Nucleus accumbens (tissue), 56 donors: ENCODE measurements at places on chromosomes 4 and X.

GRCh38 chr4:44056721-44057151 is 391.9 kb downstream of the KCTD8 start:
- DNase-seq, result no peak

DNA sequence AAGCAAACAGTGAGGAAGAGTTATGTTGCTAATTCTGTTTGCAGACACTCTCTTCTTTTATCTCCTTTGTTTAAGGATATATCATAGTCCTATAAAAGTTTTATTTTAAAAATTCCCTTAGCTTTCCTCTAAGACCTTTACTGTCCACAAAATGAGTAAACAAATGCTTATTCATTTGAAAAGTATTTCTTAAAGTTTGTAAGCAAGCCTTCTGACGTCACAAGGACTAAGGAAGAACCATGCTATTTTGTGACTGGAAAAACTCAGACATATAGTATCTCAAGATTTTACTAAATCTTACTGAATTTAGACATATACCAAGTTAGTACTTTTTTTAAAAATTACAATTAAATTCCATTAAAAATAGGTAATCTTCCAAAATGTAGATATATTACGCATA is 5.2 kb upstream of the RBMXL3 start:
- no peak for DNase-seq

DNA sequence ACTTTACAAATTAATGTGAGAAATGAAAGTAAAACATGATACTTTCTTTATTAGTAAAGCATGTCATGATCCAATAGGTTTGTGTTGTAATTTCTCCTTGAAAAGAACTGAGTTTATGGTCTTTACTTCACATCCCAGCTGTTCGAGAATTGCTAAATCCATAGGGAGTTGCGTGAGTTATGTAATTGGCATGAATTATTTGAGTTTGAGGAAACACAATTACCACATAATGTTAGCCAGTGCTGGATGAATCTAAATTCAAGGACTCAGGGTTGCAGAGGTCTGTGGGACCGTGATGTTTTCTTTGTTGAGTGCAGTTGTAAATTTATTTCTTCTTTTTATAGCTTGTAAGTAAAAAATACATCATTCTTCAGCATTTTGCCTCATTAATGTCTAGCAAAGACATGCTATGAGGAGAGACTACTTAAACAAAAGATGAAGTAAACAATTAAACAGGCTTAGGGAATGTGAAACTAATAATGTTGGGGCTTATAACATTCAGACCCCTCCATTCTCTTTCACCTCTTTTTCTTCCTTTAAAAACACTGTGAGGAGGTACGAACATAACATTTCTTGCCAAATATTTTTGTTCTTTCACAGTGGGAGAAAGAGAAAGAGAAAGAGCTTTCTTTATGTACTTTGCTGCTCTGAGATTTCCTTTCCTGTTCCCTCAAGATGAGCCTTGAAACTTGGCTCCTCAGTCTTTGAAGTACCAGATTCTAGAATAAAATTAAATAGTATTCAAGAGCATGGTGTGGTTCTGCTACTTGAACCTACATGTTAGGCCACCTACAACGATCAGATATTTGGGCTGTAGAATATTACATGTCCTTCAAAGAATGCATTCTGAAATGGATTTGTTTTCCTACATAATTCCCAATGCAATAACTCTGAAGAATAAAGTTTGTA is 159.6 kb upstream of the ANK2 start:
- no peak for DNase-seq

- no peak for DNase-seq
These were observed 157.2 kb upstream of the NOCT start for GRCh38 chr4:138858419-138858818.

DNA sequence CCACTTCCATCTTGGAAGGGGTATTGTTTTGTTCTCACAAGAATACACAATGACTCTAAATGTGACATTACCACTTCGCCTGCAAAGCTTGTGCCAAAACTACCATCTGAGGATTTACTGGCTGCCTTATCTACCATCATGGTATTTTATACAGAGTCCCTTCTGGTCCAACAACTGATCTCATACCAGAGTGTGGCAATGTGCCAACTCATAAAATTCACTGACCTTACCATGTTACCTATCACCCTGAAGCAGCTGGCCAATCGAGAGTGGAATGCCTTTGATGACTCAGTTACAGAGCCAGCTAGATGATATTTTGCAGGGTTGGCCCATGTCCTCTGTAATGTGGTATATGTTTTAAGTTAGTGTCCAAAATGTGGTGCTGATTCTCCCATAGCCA is 3.8 kb upstream of the SERPINA7 start:
- DNase-seq, result no peak

- no peak for DNase-seq
These were observed 101.0 kb downstream of the SCD5 start for GRCh38 chr4:82697561-82697960.

- no peak for DNase-seq
These were observed 639 bp upstream of the SORCS2 start for GRCh38 chr4:7191546-7192251.

- DNase-seq, result peak; percentile 25
These were observed 67.5 kb upstream of the CLDN34 start for GRCh38 chrX:9899640-9900111.

GRCh38 chrX:153646620-153647373 is at the start of gene DUSP9:
Gene DUSP9 (plus strand): TSS chrX:153647203. CDS start chrX:153647954, 751 bp downstream.
- DNase-seq, result no peak

DNA sequence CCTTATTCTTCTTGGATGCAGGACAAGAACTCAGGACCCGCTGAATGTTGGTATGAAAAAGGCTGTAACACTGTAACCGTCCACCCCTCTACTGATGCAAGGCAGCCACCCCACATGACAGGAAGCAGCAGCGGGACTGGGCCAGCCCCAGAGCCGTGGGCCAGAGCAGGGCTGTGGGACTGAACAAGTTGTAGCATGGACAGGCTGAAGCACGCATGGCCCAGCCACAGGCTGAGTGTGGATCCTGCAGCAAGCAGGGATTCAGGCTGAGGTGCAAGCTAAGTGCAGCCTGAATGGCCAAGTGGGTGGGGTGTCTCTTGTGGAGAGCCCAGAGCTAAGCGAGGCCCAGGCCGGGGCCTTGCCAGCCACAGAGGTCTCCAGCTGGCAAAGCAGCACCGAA is 632.2 kb downstream of the SPOCK3 start:
- DNase-seq, result no peak

DNA sequence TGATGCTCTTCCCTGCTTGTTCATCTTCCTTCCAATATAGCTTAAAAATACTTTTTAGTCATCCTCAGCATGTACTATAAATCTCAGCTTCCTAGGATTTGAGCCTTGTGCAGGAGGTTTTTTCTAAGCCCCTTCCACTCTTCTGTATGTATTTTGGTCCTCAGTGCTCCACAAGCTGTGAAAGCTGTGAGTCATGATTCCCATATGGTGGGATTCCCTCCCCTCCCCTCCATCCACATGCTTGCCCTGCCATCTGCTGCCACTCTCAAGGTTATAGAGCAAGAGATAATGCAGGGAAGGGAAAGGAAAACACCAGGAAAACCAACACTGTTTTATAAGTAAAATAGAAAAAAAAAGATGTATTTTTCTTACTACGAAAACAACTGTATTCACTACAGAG is 58.5 kb upstream of the AP1S2 start:
- DNase-seq, result no peak

- no peak for DNase-seq
These were observed 32.4 kb downstream of the FGFRL1 start for GRCh38 chr4:1043651-1044468.

DNA sequence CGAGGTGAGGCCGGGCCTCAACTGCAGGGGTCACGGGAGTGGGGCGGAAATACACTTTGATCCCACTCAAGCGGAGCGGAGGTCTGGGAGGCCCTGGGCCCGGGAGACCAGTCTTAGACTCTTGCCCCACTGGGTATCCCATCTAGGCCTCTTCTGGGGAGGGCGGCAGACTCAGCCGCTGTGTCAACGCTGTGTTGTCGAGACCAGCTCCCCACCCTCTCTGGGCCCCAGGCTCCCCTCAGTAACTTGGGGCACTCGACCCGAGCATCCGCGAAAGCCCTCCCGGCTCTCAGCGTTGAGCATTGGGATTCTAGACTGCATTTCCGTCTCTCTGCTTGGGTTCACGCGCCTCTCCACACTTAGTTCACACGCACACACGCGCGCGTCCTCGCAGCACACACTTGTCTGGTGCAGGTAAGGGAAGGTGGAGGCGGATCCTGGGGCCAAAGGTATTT is 1.7 kb downstream of the NKX3-2 start:
- DNase-seq, result no peak

- DNase-seq, result no peak
These were observed 154.5 kb downstream of the GASK1B start for GRCh38 chr4:158018221-158018830.

DNA sequence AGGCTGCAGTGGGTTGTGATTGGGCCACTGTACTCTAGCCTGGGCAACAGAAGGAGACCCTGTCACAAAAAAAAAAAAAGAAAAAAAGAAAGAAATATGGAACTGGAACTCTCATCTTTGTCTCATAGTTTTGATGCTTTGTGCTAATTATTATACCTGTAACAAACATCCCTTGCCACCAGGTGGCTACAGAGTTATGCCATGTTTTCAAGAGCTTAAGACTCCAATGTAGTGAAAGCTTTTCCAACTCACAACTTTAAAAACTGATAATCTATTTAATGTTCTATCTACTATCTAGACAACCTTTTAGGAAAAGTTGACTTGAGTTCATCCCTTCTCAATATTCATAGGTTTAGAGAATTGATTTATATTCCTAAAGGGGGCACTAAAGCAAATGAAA is 42.4 kb downstream of the HTR2C start:
- DNase-seq, result no peak

DNA sequence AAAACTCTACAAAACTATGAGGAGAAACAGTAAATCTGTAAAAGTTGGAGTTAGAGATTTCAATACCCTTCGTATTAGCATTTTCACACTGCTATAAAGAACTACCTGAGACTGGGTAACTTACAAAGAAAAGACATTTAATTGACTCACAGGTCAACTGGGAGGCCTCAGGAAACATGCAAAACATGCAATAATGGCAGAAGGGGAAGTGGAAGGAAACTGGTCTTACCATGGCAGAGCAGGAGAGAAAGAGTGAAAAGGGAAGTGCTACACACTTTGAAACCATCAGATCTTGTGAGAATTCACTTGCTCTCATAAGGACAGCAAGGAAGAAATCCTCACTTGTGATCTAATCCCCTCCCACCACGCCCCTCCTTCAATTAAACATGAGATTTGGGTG is 949.9 kb downstream of the TECRL start:
- no peak for DNase-seq

DNA sequence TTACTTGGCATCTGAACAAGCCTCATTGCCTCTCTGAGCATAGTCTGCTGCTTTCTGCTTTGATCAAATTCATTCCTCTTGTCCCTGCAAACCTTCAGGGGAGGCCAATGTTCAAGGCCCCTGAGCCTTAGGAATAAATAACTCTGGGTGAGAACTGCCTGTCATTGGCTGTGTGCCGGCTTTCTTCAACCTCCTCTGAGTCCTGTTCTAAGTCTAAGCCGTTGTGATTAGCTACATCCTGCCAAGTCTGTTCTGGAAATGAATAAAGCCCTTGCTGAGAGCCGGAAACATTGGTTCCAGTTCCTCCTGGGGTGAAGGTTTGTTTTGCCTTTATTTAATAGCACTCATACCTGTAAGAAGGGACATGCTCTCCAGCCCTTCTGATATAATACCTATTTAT is 13.8 kb downstream of the RNF4 start:
- DNase-seq, result peak; percentile 47

DNA sequence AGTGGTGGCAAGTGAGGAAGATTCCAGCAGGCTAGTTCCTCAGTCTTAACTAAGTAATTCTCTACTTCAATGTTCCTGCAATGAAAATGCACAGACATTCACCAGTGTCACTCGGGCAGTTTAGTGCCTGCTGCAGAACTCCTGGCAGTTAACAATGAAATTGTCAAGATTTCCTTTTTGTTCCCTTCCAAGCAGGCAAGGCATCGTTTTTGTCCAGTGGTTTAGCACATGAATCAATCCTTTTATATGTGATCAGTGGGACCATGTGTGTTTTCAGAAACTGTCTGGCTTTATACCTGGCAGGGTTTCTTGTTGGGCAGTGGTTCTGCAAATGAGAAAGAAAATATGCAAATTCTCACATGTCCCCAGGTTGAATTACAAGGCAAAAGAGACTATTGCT is 122.2 kb downstream of the GBA3 start:
- no peak for DNase-seq

- no peak for DNase-seq
These were observed 23.6 kb downstream of the CFAP99 start for GRCh38 chr4:2442175-2442993.

- no peak for DNase-seq
These were observed 69.8 kb downstream of the PTTG2 start for GRCh38 chr4:38030023-38030422.

DNA sequence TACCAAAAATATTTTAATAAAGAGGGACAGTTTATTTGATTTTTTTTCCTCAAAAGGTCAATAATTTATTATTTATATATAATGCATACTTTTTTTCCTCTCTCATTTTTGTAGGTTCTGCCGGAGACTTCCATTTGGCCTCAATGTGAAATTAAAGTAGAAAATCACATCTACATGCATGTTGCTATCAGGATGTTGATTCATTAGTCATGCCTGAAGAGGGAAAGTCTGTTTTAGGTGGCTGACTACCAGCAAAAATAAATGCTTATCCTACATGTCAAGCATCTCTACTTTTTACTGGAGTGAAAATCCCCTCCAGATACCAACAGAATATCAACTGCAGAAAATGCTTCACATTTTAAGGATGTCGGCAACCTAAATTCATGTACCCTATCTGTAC is 41.5 kb downstream of the KIAA0232 start:
- no peak for DNase-seq

DNA sequence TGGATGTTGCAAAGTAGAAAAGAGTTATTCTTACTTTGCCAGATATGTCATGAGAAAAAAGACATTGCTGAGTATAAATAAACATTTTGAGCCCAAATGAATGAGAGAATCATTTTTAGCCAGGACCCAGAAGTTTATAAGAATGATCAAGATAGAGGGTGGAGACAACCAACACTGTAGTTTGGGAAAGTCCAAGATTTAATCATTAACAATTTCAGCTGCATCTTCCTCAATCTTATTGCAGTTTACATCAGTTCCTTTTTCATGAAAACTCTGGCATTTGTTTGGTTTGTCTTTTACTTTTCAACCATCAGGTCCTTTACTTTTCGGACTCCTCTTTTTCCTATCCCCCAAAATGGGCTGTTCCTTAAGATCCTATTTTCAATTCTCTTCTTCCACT is 645.9 kb downstream of the ANKRD50 start:
- DNase-seq, result no peak

GRCh38 chr4:105147553-105148161 is 981 bp downstream of the TET2 start:
- no peak for DNase-seq

- no peak for DNase-seq
These were observed 1307.3 kb downstream of the RPA4 start for GRCh38 chrX:98191003-98191402.

GRCh38 chr4:104763554-104764222 is 269.0 kb upstream of the CXXC4 start:
- DNase-seq, result no peak

- DNase-seq, result no peak
These were observed 189.2 kb downstream of the SHROOM3 start for GRCh38 chr4:76624241-76624681.

- no peak for DNase-seq
These were observed 149.9 kb downstream of the AMMECR1 start for GRCh38 chrX:110167952-110168451.

- DNase-seq, result peak; percentile 14
These were observed 81.5 kb downstream of the NHS start for GRCh38 chrX:17456526-17456925.
